Coronary artery (tissue), 2 donors: ENCODE measurements at places on chromosomes 11 and 22.
A peak's percentile ranks its signal among the peaks of the same experiment; 100 is the strongest.

DNA sequence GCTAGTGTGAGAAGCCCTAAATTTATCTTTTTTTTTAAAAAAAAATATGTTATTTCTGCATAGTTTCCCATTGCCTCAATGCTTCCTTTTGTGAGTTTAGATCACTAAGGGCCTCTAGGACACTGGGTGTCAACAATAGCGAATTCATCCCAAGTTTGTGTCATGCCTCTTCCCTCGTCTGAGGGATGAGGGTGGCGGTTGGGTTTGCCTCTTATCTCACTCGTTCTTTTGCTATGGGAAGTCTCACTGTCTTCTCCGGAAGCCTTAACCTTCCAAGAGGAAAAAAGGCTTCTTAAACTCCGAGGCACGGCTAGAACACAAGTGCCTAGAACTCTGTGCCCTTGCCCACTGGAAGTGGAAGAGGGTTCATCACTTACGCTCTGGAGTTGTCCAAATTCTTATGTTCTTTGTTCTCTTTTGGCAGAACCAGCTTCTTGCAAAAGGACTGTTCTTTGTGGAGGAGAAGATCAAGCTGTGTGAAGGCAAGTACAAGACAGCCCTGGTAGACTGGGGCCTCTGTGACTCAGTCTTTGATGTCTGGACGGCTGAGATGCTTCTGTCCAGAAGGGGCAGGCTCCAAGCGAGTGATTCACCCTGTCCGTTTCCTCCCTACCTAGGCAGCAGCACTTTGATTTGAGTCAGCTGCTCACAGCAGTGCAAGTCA lies 78.5 kb downstream of the TRAF6 start:
- DNase-seq: no peak

- no peak for DNase-seq
These were observed 125.5 kb downstream of the BBOX1 start for GRCh38 chr11:27166130-27166529.

GRCh38 chr22:41132550-41132949 lies 40.2 kb downstream of the EP300 start:
- DNase-seq: no peak

DNA sequence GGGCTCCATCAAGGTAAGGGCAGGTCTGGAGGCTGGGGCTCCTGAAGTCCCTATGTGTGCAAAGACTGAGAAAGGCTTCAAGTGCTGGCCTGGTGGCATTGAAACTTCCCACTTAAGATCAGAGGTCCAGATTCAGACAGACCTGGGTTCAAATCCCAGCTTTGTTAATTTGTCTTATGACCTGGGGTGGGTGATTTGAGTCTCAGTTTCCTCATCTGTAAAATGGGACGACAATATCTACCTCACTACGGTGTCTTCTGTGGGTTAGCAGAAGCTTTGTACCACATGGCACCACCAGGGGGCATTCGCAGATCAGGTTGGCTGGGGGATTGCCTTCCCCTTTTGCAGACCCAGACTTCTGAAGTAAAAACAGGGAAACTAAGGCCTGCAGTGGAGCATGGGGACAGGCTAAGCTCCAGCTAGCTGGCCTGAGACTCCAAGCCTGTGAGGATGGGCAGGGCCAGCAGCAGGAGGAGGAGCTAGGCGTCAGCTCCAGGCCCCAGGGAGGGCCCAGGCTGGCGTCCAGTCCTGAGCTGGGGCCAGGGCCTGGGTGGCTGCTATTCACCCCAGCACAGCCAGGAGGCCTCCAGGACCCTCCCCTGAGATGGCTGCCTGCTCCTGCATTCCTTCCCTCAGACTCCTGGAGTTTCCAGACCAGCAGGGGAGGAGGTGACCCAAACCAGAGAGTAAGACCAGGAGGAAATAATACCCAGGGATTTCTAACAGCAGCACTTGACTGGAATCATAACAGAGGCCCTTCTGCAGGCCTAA lies 1.5 kb downstream of the CASTOR1 start:
- peak; percentile 95 for DNase-seq

DNA sequence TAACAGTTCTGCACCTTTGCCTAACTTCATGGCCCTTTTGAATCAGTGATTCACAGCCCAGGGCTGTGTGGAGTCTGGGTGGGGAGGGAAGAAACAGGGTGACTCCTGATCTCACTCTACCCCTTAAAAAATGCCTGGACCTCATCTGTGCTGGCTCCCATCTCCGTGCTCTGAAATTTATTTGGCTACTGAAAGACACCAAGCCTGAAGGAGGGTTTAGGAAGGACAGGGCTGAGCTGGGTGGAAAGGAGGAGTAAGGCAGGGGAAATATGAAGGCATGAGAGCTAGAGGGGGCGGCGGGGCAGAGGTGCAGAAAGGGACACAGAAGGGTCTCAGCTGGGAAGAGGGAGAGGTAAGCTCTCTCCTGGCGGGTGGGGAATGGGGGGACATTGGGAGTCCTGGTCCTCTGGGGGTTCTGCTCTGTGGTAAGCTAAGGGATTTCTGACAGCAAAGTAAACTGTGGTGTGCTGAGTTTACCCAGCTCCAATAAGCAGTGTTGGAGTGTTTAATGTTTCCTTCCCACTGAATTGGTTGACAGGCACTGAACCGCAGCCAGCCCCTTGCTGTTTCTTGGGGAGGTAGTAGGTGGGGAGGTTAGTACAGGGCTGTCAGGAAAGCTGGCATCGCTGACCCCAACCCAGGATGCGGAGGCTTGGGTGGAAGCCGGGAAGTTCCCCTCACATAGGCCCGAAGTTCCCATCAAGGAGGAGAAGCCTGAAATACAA lies 71.1 kb downstream of the RPUSD4 start:
- no peak for DNase-seq

DNA sequence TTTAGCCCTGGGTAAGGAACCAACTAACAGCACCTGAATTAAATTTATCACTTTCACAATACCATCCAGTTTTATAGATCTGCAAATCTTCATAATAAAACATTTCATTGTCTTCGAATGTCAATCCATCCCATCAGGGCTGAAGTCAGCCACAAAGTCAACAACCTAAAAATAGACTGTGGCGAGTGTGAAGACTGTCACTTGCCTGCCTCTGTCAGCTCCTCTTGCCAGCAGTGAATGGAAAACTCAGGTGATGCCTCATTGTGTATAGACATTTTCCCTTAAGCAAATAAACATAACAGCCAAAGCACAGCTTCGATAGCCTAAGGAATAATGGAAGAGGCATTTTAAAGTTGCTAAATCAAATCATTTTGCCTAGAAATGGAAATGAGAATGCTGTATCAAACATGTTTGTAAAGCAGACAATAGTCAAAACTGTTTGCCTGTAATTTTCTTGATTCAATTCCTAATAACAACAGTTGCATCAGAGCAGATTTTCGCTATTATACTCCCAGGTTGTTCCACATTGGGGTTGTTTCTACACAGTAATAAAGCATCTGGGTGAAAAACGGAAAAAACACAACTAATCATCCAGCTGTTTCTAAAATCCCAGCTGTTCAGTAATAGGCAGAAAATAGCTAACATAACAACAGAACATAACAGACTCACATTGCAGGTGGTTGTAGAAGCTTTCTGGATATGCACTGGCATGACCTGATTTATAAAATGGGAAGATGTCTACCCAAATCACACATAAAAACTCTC lies 15.7 kb downstream of the KCNA4 start:
- no peak for DNase-seq

GRCh38 chr22:29122041-29122440 lies 49.2 kb downstream of the KREMEN1 start:
- no peak for DNase-seq

DNA sequence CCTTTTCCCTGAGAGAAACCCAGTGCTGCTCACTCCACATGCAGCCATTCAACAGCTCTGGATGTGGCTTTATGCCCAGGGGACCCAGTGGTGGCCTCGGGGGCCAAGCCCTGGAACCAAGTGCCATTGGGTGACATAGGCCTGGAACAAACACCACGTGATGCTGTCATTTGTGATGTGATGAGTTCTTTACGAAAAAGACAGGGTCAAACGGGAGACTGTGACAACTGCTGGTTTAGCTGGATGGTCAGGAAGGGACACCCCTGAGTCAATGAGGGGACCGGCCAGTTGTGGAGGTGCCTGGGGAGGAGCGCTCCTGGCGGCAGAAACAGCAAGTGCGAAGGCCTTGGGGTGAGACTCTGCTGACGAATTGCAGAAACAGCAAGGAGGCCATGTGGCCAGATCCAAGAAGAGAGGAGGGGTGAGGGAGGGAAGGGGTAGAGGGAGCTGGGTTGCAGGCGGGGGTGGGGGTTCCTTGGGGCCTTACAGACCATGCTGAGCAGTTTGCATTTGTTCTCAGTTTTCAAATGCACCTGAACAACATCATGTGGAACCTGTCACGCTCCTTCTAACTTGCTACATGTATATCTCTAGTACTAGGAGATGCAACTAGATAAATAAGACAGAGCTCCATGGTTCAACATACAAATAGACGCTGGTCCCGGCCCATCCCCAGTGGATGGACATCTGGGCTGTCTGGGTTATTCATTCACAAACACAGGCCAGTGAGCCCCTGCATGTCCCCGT lies 56.1 kb downstream of the IGLL5 start:
- peak; percentile 47 for DNase-seq

DNA sequence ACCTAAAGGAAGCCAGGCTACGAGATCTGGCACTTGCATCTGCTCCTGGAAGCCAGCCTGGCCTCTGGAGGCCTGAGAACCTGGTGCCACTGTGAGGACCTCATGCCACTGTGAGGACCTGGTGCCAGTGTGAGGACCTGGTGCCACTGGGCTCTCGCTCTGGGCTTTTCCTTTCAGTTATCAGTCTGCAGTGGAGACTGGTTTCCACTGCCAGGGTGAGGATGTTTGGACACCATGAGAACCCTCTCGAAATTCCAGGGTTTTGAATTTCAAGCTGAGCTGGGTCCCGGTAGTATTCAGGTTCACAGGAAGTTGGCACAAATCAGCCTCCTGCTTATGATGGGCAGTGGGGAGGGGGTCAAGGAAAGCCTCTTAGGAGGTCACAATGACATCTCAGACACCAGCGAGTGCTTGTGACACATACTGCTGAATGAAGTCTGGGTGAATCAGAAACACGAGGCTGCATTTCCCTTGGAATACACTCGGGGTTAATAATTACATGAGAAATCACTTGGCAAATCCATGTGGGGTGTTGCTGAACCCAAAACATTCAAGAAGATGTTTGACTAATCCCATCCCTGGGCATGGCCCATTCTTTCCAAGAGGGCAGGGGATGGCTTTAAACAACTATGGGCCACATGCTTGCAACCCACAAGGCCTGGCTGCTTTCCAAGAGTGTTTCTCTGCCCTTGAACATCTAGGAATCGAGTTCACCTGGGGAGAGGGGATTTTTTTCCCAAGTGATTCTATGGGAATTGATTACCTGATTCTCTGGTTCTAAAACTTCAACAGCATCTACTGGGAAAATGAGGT lies 60.2 kb downstream of the LINC01488 start:
- DNase-seq: peak; percentile 68

GRCh38 chr11:34380696-34381095 lies 22.9 kb upstream of the ABTB2 start:
- no peak for DNase-seq

- no peak for DNase-seq
These were observed 45.8 kb downstream of the OSBPL5 start for GRCh38 chr11:3119141-3119821.

- DNase-seq: no peak
These were observed 11.0 kb downstream of the PTPRJ start for GRCh38 chr11:47991266-47991830.

DNA sequence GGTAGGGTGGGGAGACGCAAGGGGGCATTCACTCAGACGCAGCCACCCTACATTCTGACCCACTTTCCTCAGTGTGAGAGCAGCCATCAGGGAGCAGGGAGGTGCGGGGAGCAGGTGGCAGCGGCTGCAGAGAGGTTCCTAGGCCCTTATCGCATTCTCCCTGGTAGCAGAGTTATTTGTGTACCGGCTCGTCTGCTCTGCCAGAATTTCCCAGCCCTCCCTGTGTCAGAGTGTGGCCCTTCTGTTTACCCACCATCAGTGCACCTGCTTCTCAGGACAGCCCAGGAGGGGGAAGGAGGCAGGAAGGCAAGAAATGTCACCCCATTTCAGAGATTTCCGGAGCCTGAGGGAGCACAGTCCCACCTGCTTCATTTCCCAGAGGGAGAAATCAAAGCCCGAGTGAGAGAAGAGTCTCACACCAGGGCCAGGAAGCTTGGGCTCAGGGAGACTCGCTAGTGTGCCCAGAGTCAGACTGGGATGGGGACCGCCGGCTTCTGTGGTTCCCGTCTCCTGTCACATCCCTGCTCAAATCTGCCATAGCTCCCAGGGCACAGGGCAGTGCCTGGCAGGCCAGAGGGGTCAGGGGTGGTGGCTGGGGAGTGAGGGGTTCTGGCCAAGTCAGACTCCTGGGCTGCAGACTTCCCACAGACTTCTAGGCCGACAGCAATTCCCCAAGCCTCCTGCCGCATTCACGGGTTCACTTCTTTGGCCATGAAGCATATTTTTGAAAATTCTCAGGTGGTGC lies 49.7 kb downstream of the ARRB1 start:
- DNase-seq: no peak

GRCh38 chr11:60905551-60906113 lies 753 bp downstream of the PRPF19 start:
- DNase-seq: no peak
